ENCODE measurements at places on chromosomes 1 and 21.
A peak's percentile ranks its signal among the peaks of the same experiment; 100 is the strongest.

DNA sequence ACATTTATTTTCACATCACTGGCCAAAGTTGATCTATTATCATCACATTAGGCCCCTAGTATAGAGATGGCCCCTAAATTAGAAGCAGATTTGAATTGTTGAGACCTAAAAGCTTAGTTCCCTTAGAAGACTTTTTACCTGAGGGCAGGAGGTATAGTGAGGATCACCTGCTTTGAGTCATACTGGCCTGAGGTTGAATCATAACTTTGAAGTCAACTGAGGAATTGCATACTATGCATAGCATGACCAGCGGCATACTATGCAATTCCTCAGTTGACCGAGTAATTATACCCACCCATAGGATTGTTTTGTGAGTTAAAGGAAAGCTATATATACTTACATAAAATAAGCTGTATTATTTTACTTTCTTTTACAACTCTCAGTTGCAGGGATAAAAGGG lies 50.3 kb upstream of the DPH5 start:
- peak; percentile 29 for DNase-seq

DNA sequence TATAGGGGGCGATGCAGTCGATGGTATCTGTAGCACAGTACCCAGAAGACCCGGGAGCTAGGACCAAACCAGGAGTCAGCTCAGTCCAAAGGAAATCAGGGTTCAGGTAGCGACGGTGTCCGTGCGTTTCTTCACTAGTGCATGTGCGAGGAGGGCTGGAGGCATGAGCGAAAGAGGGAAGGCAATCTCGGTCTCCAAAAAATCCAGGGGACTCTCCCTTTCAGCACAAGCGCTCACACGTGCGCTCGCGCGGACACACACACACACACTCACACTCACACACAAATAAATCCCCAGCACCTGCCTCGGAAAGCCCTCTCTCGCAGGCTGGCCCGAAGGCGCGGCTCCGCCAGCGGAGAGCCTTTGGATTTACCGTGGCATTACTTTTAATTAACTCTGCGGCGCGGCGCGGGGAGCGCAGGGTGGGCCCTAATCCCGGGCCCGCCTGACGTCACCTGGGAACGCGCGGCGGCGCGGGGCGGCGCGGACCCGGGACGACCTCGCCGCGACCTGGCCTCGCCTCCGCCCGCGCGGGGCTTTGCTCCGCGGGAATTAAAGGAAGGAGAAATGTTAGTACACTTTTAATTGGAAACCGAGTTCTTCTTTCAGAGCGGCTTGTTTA lies 121.2 kb downstream of the LMX1A start:
- no peak for DNase-seq

DNA sequence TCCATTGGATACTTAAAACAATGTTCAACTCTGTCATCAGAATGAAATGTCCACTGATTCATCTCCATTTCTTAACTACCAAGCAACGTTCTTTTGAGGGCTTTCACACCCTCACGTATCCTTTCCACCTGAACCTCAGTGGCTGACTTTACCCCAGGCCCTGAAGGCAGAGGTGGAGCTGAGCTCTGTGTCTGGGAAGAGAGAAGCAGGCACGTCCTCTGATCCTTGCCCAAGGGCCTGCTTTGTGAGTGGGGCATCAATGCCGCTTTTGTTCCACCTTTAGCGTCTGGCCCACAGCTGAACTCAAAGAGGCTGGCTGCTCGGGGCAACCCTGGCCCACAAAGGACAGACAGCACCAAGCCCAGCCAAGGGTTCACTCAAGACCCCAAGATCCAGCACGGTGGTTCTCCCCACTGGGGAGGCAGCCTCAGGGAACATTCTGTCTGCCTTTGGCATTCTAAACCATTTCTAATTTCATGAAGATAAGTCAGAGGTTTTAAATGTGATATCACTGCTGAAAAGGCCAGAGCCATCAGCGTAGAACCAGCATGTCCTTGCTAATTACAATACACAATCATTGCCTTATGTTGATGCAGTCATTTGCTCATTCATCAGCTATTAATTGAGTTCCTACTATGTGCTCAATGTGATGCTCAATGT lies 126.0 kb upstream of the UBE2U start:
- peak; percentile 47 for DNase-seq

DNA sequence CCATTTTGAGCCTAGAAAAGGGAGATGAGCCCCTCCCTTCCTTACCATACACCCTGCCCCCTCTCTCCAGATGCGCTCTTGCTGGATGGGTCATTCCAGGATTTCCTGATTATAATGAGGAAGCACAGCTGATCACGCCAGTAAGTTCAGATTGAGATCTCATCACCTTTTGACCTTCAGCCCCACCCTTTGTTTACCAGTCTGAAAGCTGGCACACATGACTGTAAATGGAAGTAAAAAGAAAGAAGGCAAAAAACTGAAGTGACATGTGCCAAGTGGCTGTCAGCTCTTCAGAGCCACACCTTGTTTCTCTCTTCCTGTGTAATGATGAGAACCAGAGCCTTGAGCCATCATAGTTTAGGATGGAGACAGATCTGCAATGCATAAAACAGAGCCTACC lies 27.9 kb downstream of the S1PR1 start:
- peak; percentile 11 for DNase-seq

DNA sequence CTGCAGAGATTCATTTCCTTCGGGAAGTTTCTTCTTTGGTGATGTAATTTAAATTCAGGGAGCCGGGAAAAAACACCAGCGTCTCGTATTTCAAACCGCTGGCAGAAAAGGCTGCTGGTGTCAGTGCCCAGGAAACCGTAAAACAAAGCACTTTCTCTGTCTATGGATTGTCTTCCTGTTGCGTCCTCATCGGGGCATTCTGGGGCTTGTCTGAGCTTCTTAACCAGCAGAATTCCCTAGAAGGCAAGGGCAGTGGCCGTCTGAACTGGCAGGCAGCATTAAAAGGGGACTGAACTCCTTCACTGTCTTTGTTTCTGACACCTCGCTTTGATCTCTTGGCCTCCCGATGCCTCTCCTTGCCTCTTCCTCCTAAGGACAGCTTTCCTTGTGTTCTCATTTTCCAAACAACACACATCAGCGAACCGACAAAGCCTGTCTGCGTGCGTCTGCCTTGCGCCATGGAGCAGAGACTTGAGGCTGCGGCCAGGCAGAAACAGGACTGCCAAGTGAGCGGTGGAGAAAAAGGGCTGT lies 391.6 kb upstream of the VAMP3 start:
- peak; percentile 66 for DNase-seq

GRCh38 chr1:219128957-219129356 lies 44.7 kb upstream of the LYPLAL1 start:
- no peak for DNase-seq

GRCh38 chr1:201511396-201511940 lies 4.5 kb upstream of the CSRP1 start:
- DNase-seq = no peak

- DNase-seq = peak; percentile 89
Observed at GRCh38 chr1:165173409-165173808, 183.1 kb downstream of the LMX1A start.

- DNase-seq = no peak
Observed at GRCh38 chr1:224509907-224510306, 75.3 kb upstream of the WDR26 start.

GRCh38 chr1:44246806-44247205 lies 33.5 kb downstream of the DMAP1 start:
- DNase-seq = no peak

DNA sequence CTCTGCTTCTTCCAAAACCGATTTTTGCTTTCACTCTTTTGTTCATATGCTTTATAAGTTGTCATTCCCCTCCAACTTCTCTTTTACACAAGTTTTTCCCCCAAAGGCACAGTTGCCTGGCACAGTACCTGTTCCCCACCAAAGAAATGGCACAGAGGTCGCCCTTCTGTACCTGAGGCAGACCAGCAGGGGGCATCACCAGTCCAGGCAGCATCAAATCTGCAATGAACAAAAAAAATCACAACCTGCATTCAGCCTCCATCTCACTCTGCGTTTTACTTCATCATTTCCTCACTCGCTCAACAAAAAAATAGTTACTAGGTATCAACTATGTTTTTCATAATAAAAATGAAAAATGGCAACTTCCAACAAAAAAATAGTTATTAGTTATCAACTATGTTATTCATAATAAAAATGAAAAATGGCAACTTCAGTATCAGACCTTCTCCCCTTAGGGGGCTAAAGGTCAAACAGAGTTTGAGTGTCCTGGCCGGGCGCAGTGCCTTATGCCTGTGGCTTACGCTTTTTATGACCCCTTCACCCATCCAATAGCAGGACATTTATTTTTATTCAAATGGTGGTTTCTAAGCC lies 4.1 kb downstream of the EIF2D start:
- peak; percentile 68 for DNase-seq

DNA sequence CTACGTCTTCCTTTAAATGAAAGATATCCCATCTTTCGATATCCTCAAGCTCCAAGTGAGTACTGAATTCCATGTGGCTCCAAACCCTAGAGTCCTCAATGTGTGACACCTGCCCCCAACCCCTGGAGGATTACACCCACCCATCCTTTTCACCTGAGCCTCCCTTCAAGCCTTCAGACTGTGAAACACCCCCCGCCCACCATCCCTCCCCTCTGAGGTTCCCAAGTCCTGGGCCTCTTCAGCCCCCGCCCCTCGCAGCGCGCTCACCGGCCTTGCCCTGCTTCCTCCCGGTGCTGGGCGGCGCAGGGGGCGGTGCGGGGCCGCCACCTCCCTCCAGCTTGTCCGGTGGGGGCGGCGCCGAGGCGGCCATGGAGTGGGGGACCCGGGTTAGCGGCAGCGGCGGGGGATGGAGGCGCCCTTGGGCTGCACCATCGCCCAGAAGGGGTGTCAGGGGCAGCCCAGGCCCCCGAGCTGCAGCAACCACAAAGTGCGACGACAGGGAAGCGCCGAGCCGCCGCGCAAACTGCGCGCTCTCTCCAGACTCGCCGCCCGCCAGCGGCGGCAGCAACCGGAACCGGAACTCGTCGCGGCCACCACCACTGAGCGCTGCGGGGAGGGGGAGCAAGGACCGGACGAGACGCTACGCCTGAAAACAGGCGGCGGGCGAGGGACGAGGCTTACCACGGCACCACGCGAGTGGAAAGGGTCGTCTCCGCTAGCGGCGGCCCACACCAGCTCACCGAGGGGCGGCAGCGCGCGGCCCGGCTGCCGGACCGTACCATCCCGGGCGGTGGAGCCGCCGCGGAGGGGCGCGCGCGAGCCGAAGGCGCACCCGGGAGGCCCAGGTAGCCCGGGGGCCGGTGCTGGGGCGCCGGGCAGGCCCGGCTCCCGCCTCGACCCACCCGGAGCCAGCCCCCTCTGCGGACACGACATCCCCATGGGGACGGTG lies at the start of gene PYGO2:
TSS of gene PYGO2 (minus strand) at position 576 of the 949 bp plus-strand sequence. CDS start at position 370, 206 bp downstream.
- peak; percentile 85 for DNase-seq

DNA sequence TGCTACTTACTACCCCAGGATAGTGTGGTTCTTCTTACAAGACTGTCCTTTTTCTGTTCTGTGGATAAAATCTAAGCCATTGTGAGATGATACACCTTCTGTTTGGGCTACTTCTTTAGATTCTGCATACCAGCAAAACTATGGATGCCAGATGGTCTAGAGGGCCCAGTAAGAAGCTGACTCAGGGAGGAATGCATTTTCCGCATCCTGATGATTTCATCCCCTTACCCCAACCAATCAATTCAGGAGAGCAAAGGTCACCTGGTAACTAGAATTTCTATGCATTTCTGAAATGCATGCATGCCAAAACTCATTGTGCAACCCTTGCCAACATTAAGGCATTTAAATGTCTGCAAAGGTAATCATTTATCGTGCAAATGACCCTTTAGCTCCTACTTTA lies 285.7 kb upstream of the ZP4 start:
- DNase-seq = no peak

DNA sequence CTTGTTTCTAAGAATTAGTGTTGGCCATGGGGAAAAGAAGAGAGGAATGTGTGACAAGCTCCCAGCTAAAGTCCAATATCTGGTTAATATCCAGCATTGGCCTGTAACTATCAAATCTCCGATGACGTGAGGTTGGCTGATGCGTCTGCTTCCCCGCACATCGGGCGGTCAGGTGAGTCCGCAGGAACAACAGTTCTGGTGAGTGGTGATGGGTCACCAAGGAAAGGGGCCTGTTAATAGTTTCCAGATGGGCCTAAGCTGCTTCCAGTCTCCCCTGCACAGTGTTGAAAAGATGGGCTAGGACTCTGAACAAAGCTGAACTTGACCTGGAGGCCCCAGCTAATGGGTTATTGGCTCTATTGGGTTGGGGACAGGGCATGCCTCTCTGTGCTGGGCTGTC lies 193.1 kb upstream of the EDN2 start:
- DNase-seq = no peak

GRCh38 chr1:84297546-84298244 lies 3.8 kb upstream of the SAMD13 start:
- DNase-seq = no peak

GRCh38 chr1:211932933-211933254 lies 102.3 kb upstream of the LPGAT1 start:
- DNase-seq = no peak

DNA sequence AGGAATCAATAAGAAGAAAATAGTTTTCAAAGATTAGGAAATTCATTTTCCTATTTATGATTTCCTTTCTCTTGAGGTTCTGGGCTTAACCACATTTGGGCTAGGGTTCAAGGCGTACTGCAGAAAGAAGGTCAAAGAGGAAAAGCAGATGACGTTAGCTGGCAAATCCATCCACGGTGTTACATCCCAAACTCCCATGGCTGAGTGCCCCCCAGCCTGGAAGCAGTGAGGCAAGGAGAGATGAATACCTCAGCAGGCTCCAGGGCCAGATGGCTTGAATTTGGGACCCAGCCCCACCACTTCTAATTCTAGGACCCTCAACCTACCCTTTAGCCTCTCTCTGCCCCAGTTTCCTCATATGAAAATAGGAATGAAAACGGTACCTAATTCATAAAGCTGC lies 17.7 kb downstream of the SUSD4 start:
- no peak for DNase-seq
